ENCODE measurements at places on chromosomes 2 and 18.

DNA sequence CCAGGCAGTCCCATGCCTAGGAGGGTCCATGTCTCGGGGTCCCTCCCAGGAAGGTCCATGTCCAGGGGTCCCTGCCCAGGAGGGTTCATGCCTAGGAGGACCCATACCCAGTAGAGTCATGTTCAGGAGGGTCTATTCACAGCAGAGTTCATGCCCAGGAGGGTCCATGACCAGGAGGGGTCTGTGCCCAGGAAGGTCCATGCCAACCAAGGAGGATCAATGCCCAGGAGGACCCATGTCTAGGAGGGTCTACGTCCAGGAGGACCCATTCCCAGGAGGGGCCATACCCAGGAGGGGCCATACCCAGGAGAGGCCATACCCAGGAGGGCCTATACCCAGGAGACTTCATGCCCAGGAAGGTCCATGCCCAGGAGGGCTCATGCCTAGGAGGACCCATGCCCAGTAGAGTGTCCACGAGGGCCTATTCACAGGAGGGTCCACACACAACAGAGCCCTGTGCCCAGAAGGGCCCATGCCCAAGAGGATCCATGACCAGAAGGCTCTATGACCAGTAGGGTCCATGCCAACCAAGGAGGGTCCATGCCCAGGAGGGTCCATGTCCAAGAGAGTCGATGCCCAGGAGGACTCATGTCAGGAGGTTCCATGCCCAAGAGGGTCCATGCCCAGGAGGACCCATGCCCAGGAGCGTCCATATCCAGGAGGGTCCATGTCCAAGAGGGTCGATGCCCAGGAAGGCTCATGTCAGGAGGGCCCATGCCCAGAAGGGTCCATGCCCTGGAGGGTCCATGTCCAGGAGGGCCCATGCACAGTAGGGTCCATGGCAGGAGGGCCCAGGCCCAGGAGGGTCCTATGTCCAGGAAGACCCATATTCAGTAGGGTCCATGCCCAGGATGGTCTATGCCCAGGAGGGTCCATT lies 10.1 kb downstream of the GPR35 start:
- DNase-seq, result no peak

DNA sequence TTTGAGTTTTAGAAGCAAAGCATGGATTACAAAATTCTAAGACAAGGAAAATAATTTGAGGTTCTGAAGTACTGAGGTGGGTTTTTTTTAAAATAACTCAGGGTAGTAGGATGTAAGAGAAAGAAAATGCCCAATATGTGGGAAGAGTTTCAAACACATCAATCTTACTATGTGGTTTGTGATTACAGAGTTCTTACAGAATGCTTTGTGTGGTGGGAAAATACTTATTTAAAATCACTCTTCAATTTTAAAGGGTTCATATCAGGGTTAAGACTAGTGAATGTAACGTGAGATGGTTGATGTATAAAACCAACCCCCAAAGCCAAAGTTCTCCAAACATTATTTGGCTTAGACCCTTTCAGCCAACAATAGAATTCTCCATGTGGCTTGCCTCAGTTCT lies 173.5 kb downstream of the UBE2E3 start:
- DNase-seq, result no peak

- no peak for DNase-seq
These were observed 471.7 kb downstream of the THSD7B start for GRCh38 chr2:137237055-137237454.

DNA sequence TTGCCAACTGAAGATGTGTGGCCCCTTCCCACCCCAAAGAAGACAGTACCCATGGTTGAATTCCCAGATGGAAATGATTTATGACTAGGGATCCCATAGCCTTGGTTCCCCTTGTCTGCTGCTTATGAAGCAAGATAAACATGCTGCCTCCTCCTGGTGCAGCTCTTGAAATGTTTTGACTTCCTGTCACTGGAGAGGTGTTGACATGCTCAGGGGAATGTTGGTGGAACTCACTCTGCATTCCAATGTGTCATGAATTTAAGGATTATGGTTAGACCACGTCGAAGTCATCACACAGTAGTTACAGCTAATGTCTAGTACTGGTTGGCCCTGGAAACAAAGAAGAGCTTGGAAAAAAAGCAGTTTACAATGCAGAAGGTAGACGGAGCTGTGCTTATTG lies 69.0 kb upstream of the FAM110C start:
- DNase-seq, result no peak

DNA sequence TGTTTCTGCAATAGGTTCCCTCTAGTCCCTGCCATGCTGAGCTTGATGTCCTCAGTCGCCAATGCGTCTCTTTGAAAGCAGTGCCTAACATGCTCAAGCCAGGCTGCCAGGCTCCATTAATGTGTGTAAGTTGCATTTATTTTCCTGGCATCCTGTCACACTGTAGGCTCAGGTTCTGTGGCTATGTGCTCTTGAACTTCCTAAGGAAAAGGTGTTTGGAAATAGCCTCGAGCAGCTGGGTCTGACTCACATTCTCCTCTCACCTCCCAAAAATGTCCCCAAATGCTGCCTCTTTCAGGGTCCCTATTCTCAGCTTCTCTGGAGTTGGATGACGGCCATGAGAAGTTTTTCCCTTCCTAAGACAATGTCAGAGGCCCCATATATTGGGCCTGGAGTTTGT lies 58.0 kb upstream of the SLC14A2 start:
- no peak for DNase-seq

GRCh38 chr2:15963977-15964670 lies 23.8 kb downstream of the MYCN start:
- no peak for DNase-seq

DNA sequence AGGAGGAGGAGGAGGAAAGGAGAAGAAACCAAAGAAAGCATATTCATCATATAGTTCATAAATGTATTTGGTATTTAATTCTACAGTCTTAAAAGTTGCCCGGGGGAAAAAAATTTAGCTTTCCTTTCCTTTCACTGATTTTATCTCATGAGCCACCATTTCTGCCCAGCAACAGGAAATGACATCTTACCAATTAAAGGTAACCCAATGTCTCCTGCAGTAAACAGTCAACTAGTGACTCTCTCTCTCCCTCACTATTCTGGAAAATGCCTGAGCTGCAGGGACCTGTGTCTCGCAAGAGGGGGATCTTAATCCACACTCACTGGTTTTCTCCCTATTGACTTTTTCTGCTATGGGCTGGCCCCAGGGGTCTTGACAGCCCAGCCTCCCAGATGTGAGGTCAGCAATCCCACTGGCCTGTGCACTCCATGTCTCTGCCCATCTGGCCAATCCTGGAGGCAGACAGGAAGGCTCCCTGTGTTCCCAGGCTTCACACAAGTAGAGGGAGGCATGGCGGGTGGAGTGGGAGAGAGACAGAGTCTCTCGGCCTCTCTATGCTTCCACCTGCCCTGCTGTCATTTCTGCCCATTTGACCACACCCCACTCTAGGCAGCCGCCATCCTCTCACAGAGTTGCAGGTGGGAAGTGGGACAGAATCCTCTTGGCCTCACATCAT lies 85.4 kb upstream of the CABLES1 start:
- DNase-seq, result no peak

DNA sequence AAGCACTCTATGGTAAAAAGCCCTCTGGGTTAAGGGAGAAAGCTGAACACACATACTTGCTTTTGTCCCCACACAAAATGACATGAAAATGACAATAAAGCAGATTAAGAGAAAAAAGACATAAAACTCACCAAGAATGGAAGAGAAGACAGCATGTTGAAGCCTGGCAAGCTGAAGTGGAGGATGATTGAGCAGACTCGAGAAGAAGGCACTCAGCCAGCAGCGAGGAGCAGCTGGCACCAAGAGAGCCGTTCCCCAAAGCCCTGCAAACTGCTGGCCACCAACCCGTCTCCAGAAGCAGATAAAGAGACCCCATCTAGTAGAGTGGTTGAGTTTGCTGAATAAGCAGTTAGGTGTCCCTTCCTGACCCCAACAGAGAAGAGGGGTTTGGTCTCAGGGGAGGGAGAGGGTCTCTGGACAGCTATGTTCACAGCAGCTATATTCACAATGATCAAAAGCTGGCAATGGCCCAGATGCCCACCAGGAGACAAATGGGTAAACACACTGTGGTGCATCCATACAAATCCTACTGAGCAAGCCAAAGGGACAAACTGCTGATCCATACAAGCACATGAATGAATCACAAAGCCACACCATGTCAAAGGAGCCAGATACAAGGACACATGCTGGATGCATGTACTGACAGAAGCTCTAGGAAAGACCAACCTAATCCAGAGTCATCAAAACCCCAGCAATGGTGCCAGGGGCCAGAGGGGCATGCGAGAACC lies 36.9 kb downstream of the FAM168B start:
- no peak for DNase-seq

- no peak for DNase-seq
These were observed 123.2 kb upstream of the RPRM start for GRCh38 chr2:153601812-153602211.

GRCh38 chr2:119426801-119427395 lies 4.8 kb upstream of the TMEM37 start:
- DNase-seq, result no peak

- DNase-seq, result no peak
These were observed 16.7 kb upstream of the EHBP1 start for GRCh38 chr2:62688771-62689170.

DNA sequence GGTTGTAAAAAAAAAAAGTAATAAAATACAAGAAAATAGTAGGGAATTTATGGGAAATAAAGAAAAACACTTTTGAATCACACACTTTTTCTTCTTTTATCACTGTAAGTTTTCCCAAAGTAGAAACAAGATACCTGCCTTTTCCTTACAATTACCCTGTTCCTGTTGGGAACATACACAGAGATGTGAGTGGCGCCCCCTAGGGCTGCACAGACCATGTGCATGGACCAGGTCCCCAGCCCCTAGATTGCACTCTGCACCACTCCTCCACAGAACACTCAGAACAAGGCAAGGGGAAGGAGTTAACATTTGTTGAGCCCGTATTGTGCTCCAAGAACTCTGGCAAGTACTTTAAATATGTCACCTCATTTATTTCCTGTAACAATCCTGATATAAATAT lies 118.7 kb upstream of the NRP2 start:
- no peak for DNase-seq

DNA sequence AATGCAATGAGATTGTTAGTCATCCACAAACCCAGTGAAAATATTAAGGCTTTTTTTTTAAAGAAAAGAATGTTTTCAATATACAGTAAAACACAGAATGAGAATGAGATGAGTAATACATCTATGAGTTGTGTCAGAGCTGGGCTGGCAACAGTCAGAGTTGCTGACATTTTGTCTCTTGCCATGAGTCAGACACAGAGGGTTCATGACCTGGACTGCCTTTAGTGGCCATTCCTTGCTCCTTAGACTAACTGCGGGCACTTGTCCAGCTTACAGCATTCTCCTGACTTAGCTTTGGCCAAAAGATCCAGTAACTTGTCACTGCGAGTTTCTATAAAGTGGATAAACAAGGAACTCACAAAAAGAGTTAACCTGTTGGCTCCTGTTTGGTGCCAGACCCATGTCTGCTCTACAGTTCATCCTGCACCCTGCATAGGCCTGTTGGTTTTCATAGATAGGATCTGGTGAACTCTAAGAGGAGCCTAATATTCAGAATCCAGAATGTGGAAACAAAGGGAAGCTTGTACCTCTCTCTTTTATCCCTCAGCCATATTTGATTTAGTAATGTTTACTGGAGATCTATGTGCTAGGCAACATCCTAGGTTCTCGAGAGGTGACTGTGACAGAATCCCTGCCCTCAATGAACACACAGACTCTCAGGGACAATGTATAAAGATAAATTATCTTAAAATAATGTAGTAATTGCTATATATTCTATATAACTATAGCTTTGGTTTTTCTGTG lies 391.5 kb upstream of the VWC2L start:
- DNase-seq, result no peak

GRCh38 chr2:222939208-222939856 lies 78.5 kb downstream of the ACSL3 start:
- DNase-seq, result peak; percentile 22

GRCh38 chr2:241064008-241064801 lies 37.9 kb downstream of the MTERF4 start:
- no peak for DNase-seq

- DNase-seq, result no peak
These were observed 131.3 kb downstream of the INSIG2 start for GRCh38 chr2:118219611-118220010.

DNA sequence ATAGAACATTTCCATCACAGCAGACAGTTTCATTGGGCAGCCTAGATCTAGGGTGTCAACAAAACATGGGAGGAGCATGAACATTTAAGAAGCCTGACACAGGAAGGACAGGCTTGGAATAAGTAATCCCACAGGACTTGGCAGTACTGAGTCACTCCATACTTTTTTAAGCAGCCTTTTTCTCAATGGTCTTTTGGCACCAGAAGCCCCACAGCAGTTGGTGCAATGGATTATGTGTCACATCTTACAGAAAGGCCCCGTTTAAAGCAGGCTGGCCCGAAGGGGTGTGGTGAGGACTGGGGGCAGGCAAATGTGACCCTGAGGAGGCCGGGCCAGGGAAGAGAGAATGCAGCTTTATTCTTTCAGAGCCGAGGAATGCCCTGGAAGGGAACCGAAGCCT lies 26.6 kb downstream of the SPTBN1 start:
- DNase-seq, result no peak

DNA sequence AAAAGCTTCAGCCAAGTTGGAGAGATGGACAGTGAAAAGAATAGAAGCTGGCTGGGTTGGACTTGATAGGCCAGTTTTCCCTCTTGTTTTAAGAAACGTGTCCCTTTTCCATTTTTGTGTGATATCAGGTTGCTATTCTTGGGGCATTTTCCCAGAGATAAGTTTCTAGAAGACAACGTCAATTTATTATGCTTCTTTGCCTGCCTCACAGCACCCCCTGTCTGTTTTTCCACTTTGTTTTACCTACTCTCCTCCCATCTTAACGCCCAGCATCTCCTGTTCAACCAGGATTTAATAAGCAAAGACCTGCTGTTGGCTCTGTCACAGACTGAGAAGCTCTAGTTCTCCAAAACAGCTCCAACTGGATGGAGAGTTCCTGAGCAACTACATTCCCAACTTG lies 317.8 kb upstream of the ZNF521 start:
- no peak for DNase-seq

DNA sequence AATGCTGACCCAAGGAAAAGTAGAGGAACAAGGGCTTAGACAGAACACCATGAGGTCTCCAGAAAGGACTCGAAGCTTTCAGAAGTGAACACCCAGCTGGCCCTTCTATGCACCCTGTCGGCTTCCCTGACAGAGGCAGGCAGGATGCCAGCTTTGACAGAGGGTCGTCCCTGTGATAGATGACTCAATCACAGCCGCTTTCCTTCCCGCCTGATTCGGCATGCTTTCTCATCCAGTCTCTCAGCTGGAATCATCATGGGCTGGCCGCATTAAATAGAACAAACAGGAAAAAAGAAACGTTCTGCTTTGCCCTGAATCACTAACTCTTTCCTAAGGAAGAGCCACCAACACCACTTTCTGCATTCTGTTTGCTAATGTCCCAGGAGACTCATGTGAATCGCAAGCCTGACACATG lies 140.3 kb upstream of the RAB12 start:
- DNase-seq, result no peak

- DNase-seq, result no peak
These were observed 640 bp upstream of the SPR start for GRCh38 chr2:72886505-72887031.

All from effector memory CD4-positive, alpha-beta T cell (primary cell).